ENCODE measurements at places on chromosomes 3 and 15.

GRCh38 chr3:146577662-146578061 is 27.5 kb downstream of the PLSCR5 start:
- DNase-seq, result no peak

GRCh38 chr3:151560738-151561137 is 99.9 kb upstream of the IGSF10 start:
- no peak for DNase-seq

DNA sequence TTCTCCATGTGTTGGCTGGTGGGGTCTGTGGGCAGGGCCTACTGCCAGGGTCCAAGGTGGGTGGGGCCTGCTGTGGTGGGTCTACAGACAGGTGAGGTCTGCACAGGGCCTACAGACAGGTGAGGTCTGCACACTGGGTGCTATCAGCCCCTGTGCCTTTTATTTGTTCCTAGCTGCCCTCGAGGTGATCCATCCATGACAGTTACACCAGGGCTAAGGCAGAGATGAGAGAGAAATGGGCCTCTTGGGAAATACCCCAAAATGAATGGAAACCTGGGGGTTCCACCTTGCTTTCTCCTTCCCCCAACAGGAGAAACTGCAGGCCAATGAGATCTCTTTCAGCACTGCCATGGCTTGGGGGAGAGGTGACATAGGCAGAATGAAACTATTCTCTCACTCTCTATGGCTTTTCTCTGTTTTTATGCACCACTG is 36.4 kb downstream of the CFAP100 start:
- no peak for DNase-seq

DNA sequence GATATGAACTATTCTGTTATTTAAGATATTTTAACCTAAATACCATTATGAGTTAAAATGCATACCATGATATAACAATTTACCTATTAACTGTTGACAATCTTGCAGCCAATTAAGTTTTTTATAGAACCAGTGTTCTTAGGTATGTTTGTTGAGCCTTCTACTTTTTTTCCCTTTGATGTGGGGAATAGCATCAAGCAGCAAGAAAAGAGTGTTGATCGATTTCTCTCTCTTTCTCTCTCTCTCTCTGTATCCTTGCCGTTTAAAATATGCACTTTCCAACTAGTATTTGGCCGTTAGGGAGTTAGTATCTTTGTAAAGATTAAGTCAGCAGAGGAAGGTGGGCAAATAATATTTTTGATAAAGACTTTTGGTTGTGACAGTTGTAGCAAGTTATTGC is 5.9 kb downstream of the CHD2 start:
- DNase-seq, result no peak

DNA sequence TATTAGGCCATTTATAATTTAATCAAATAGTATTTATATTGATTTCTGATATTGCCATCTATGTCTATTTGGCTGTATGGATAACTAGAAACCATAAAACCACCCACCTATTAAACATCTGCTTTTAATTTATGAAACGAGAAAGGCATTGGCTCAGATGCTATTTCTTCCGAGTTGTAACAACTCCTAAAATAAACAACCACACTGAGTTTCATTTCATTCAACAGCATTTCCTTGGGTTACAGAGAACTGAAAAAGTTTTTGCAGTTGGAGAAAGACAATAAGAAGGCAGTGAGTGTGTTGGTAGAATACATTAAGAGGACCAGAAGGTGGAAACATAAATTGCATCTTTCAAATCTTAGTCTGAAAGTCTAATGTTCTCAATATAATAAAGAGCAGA is 79.1 kb downstream of the AQR start:
- no peak for DNase-seq

DNA sequence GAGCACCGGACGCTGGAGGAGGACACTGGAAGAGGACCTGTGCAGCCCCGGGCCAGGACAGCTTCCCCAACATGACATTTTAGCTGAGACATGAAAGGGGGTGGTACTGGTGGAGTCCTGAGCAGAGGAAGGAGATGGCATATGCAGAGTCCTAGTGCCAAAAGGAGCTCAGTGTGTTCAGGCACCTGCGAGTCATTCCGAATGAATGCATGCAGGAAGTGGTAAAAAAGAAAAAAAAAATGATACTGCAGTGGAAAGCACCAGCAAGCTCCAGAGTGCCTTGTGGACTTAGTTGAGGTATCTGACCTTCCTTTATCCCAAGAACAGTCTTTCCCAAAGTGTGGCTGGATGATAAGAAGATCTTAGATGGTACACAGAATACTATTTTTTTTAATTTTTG is 6.6 kb upstream of the ZNF148 start:
- DNase-seq, result no peak

- no peak for DNase-seq
These were observed 495 bp upstream of the COL7A1 start for GRCh38 chr3:48595526-48596121.

DNA sequence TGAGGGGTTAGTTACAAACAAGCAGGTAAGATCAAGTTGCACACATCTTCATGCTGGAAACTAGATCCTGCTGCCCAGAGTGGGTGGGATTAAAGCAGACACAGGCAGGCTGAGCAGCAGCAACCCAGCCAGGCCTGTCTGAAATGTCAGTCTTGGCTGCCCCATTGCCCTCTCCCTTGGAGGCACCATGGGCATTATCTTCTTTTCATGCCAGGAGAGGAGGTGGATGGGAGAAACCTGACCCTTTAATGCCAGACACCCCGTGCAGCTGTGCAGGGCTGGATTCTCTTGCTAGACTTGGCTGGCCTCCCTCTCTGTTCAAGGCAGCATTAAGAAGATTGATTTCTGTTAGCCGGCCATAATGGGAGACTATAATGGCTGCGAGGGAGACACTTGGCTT is 23.0 kb upstream of the EPHB1 start:
- DNase-seq, result no peak

DNA sequence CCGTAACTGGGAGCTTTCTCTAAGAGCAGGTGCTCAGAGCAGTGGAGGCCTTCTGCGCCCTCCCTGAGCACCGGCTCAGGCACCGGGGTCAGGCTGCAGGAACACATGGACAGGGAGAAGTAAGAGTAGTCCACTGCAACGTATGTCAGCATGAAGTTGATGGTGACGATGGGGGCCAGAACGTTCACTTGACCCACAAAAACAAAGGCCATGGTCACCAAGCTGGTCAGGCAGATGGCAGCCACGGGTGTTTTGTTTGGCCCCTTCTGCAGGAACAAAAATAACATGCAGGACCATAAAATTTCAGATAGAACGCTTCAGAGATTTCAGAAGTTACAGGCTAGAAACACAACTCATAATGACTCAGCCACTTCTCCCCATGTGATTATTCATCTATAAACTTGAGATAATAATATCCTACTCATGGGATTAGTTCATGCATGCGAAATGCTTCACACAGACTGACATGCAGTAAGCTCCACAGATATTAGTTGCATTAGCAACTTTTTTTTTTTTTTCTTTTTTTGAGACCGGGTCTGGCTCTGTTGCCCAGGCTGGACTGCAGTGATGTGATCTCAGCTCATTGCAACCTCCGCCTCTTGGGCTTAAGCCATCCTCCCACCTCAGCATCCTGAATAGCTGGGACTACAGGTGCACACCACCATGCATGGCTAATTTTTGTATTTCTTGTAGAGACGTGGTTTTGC is 52.2 kb upstream of the HEG1 start:
- DNase-seq, result no peak

DNA sequence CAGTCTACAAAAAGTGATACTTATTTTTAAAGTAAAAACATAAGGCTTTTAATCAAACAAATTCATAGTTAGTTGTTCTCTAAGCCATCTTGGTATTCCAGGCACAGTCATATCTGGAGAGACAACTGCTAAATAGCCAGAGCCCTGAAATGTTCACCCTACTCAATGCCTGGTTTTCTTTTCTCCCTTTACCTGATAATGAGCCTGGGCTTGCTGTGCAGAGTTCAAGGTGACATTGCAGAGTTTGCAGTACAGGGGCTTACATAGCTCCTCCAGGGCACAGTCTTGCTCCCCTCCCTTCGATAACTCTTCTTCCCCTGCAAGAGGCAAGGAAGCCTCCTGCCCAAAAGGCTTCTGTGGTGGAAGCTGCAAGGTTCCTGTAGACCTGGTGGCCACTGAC is 4.3 kb downstream of the ZMAT3 start:
- DNase-seq, result no peak

GRCh38 chr3:159174715-159175692 is 373.1 kb downstream of the MFSD1 start:
- no peak for DNase-seq

- DNase-seq, result no peak
These were observed 43.6 kb upstream of the WWTR1 start for GRCh38 chr3:149701206-149701976.

GRCh38 chr3:149639093-149639486 is 18.7 kb downstream of the WWTR1 start:
- DNase-seq, result no peak

- DNase-seq, result no peak
These were observed at the start of gene FGF12 for GRCh38 chr3:192727032-192727847. FGF12 (minus strand) TSS chr3:192727541.

DNA sequence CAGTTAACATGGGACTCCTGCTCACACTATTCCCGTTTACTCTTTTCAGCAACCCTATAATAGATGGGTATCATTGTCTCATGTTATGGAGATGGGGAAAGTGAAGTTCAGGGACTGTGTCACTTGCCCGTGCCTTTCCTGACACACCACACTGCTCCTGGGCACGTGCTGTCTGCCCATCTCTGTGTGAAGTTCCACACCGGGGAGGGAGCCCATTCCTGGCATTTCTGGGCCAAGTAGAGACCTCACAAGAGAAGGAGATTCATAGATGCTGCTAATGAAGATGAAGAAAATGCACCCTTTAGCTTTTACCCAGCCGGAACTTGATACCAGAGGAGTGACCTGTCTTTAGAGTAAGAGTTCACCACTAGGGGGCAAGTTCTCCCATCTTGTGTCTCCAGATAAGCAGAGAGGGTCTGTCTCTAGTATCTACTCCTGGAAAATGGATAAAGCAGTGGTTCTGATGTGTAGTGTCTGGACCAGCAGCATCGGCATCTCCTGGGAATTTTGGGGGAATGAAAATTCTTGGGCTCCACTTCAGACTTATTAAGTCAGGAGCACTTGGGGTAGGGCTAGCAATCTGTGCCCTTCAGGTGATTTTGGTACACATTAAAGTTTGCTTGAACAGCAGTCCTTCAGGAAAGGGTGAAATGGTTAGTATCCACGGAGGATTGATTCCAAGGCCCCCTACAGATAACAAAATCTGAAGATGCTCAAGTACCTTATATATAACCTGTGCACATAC is 2.0 kb upstream of the TOPBP1 start:
- DNase-seq, result peak; percentile 46

DNA sequence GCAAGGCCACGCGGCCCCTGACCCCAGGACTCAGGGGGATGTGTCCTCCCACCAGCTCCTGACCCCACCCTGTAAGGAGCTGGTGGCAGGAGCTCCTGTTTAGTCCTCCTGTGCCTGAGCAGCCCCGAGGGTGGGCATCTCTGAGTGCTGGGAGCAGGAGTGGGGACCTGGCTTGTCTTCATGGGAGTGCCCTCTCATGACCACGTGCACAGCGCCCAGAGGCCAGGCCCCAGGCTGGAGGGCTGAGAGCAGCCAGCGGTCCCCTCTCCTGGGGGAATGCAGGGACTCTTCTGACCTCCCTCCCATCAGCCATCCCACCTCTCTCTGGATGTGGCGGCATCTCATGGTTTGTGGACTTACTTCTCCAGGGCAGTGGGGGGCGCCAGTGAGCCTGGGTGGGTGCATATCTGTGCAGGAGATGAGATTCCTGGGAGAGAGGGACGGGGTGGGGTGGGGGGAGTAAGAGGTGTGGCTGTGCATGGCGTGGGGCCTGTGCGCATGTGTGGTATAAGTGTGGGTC is 205.6 kb downstream of the TBC1D2B start:
- no peak for DNase-seq

GRCh38 chr3:112335434-112335781 is 2.5 kb downstream of the CD200 start:
- no peak for DNase-seq

GRCh38 chr3:18246336-18247060 is 178.6 kb downstream of the SATB1 start:
- no peak for DNase-seq

- DNase-seq, result no peak
These were observed 84.6 kb downstream of the GREM1 start for GRCh38 chr15:32802286-32802936.

DNA sequence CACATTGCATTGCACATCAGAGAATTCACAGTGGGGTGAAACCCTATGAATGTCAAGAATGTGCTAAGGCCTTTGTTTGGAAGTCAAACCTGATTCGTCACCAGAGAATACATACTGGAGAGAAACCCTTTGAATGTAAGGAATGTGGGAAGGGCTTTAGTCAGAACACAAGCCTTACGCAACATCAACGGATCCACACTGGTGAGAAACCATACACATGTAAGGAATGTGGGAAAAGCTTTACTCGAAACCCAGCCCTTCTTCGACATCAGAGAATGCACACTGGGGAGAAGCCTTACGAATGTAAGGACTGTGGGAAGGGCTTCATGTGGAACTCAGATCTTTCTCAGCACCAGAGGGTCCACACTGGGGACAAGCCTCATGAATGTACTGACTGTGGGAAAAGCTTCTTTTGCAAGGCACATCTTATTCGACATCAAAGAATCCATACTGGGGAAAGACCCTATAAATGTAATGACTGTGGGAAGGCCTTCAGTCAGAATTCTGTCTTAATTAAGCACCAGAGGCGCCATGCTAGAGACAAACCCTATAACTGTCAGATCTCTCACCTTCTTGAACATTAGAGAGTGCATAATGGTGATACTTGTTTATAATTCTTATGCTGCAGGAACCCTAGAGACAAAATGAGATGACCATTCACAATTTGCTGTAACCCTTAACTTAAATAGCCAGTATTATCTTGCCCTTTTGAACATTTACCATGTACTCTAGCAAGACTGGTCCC is 9.0 kb downstream of the ZNF662 start:
- DNase-seq, result no peak

- no peak for DNase-seq
These were observed 10.8 kb upstream of the ZMAT3 start for GRCh38 chr3:179082416-179082815.

Data from SIG-M5 (cell line).